ENCODE measurements at places on chromosomes 3 and 15. TPM values are rescaled to one million over a fixed set of nuclear protein-coding genes. Genes with fewer than 3 reads are reported as not detected.

- DNase-seq, result no peak
Measured at GRCh38 chr15:83118291-83118827, 10.9 kb downstream of the TM6SF1 start.

DNA sequence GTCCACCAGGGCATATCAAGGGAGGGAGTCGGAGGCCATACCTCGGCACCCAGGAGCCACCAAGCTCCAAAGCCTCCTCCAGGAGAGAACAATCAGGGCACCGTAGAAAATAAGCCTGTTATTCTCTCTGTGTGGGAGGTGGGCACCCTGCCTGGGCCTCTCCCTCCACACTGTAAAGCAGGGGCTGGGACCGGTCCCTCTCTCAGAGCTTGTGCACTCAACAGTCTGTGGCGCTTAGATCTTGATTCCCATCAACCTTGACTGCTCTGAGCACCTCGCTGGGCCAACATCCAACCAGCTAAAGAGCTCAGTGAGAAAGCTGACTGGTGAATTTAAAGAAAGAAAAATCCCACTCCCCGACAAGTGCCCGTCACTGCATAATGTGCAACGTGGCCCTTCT is 53.0 kb downstream of the PCSK6 start:
- no peak for DNase-seq

DNA sequence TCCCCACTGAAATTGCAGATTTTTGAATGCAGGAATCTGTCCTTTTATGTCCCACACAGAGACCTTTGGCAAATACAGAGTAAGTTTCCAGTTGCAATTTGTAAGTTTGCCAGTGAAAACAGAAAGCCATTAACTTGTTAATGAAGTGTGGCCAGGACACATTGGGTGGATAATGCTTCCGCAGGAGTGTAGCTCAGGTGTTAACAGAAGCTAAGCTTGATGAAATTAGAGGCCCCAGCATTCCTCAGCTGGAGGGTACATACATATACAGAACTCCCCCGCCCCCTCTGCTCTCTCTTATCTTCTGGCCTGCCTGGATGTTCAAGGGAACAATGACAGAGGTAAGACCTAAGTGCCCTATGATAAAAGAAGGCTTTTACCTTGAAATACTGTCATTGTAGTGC is 8.1 kb upstream of the LRRC2 start:
- DNase-seq, result peak; percentile 77

- DNase-seq, result peak; percentile 54
Measured at GRCh38 chr3:57060089-57060821, at the start of gene SPATA12. TSS of gene SPATA12 (plus strand) at chr3:57060664. CDS start at chr3:57073695, 13,031 bp downstream.

- peak; percentile 39 for DNase-seq
Measured at GRCh38 chr3:31934866-31935265, 46.2 kb downstream of the OSBPL10 start.

DNA sequence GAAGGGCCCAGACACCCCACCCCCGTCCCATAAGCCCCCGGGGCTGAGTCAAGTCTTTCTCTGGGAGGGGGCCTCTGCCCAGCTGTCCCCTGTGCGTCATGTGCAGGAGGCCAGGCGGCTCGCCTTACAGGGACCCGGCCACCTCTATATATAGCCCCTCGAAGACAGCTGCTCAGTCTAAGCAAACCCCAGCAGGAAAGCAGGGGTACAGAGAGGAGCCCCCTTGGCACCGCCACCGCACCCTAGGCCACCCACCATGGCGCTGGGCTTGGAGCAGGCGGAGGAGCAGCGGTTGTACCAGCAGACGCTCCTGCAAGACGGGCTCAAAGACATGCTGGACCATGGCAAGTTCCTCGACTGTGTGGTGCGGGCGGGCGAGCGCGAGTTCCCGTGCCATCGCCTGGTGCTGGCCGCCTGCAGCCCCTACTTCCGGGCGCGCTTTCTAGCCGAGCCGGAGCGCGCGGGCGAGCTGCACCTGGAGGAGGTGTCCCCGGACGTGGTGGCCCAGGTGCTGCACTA is at the start of gene KLHL40:
Gene KLHL40 (plus strand): TSS at position 175 of the 519 bp plus-strand sequence. CDS start 82 bp downstream, at position 257.
- DNase-seq, result no peak

GRCh38 chr3:137568880-137569279 is 195.2 kb upstream of the SOX14 start:
- no peak for DNase-seq

- DNase-seq, result no peak
Measured at GRCh38 chr3:30764281-30764680, 130.2 kb downstream of the GADL1 start.

GRCh38 chr15:101213570-101213969 is 38.3 kb downstream of the CHSY1 start:
- DNase-seq, result no peak

- peak; percentile 41 for DNase-seq
Measured at GRCh38 chr15:24823473-24823872, 131.3 kb upstream of the SNRPN start.

DNA sequence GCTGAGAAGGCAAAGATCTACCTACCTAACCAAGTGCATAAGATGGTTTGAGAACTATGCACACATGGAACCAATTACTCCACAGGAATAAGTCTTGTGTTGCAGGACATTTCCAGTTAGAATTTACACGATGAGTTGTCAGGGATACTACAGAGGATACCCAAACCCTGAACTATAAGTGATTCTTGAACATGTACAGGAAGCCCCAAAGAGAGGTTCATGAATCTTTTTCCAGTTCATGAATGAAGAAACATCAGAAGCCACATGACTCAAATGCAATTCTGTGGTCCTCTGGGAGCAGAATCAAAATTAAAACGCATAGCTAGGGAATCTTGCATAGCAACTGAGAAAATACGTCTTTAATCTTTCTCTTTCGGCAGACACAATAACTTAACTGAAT is 114.1 kb upstream of the LMCD1 start:
- no peak for DNase-seq

- DNase-seq, result peak; percentile 13
Measured at GRCh38 chr3:156425651-156426050, 129.3 kb downstream of the SSR3 start.

DNA sequence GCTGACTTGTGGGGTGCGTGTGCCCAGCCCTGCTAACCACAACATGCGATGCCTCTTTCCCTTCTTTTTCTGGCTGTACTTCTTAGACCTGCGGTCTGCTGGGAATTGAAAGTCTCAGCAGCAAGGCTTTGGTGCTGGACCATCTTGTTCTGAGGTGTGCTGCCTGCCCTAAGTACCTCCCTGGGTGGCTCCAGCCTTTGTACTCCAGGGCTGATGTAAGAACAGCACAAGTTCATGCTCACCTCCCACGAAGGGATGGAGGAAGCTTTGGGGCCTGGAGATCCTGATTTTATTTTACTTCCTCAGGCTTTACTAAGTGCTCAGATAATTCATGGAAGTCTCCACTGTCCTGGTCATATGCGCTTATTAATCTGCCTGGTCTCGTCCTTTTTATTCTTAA is 28.9 kb downstream of the FAM43A start:
- no peak for DNase-seq

GRCh38 chr3:124884474-124885101 is 2.6 kb downstream of the ITGB5 start:
- DNase-seq, result no peak

- no peak for DNase-seq
Measured at GRCh38 chr15:91023720-91024119, 1.3 kb upstream of the VPS33B start.

Gene GRM2
- total RNA-seq, result 0.57 TPM

Gene OTOL1
- total RNA-seq, result not detected

Gene ZNF197
- 19.3 TPM for total RNA-seq

Gene ASB14
- not detected for total RNA-seq

Measured in kidney (tissue), 22 donors.